ENCODE measurements at places on chromosomes 13 and 19.
A peak's percentile ranks its signal among the peaks of the same experiment; 100 is the strongest.

DNA sequence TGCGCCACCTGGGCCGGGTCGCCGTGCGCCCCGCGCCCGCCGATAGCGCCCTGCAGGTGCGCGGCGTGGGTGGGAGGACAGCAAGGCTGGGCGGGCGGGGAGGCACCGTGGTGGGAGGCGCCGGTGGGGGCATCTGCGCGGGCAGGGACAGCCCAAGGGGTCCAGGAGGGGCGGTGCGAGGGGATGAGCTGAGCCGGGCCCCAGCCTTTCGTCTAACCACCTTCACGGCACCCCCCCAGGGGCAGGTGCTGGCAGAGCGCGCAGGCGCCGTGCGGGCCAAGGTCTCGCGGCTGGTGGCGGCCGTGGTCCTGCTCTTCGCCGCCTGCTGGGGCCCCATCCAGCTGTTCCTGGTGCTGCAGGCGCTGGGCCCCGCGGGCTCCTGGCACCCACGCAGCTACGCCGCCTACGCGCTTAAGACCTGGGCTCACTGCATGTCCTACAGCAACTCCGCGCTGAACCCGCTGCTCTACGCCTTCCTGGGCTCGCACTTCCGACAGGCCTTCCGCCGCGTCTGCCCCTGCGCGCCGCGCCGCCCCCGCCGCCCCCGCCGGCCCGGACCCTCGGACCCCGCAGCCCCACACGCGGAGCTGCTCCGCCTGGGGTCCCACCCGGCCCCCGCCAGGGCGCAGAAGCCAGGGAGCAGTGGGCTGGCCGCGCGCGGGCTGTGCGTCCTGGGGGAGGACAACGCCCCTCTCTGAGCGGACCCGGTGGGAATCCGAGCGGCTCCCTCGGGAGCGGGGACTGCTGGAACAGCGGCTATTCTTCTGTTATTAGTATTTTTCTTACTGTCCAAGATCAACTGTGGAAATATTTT, 3.1 kb downstream of the KISS1R start:
- peak; percentile 53 for DNase-seq

DNA sequence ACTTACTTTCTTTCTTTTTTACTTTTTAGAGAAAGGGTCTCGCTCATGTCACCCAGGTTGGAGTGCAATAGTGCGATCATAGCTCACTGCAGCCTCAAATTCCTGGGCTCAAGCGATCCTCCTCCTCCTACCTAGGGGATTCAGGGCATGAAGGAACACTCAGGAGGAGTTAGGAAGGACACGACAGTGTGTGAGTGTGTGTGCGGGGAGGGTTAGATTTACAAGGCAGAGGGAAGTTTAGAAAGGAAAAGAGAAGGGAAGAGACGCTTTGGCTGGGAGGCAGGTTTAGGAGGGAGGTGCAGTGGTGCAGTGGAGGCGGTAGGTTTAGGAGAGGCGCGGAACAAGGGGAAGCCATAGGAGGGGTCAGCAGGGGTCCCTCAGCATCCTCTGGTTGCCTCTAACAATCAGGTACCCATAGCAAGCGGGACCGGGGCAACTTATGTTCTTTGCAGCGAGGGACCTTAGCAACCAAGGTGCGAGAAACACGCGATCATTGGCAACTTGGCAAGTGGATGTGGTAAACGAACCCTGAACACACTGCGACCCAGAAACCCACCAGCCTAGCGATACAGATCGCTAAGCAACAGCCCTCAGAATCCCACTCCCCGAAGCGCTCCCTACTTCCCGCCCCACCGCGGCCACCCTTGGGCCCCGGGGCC, 501 bp downstream of the SIRT2 start:
- DNase-seq, result no peak

- no peak for DNase-seq
Measured at GRCh38 chr13:110628477-110628793, 13.1 kb downstream of the NAXD start.

DNA sequence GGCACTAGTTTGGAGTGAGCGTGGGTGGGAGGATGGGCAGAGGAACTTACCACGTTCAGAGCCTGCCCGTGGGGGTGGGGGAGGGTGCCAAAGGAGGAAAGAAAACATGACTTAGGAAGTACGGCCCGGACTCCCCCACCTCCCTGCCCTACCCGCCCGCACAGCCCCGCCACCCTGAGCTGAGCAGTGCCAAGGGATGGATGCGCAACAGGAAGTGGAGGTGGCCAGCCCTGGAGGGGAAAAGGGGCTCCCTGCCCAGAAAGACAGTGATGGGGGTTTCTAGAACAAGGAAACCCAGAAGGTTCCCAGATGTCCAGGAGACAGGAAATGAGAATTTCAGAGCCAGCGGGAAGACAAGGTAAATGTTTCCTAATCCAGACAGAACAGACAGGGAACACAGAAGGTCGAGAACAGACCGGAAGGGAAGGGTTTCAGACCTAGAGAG, 6.3 kb downstream of the TEAD2 start:
- no peak for DNase-seq

- DNase-seq, result peak; percentile 31
Measured at GRCh38 chr19:6125571-6125989, 9.9 kb upstream of the ACSBG2 start.

DNA sequence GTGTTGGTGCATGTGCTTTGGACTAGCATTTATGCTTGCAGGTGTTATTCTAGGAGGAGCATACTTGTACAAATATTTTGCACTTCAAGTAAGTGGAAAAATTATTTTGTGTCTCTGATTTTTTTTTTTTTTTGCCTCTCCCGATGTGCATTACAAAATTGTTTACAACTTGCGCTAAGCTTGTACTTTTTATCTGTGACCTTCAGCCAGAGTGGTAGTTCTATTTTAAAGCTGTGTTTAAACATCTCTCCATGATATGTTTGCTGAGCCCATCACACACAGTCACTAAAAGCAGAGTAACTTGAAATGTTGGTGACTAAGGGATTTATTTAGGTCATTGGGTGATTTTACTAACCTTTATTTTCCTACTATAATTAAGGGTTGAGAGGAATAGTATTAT, 20.8 kb downstream of the ITM2B start:
- no peak for DNase-seq

- no peak for DNase-seq
Measured at GRCh38 chr19:5837761-5838352, 1.6 kb downstream of the FUT6 start.

DNA sequence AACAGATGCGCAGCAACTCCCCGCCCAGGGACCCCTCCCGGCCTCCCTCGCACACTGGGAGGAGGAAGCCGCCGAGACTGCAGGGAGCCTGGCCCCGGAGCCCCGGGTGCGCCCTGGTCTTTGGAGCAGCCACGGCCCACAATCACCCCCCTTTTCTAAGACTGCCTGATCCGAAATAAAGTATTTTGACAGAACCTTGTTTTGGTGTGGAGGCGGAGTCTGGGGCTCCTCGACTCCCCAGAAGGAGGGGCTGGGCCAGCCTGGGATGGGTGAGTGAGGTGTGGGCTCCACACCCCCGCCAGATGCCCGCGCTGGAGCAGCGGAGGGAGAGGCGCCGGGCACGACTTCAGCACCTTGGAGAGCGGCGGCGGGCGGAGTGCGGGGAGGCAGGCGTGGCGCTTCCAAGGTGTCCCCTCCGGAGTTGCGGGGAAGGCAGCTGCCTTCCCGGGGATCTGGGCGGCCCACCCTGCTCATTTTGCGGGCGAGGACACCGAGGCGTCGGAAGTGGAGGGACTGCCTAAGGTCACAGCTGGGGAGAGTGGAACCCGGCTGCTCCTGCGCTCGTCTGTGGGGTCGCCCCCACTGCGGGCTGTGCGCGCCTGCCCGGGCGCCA, 9.4 kb downstream of the SIRT6 start:
- DNase-seq, result peak; percentile 50

- DNase-seq, result no peak
Measured at GRCh38 chr13:84934911-84935310, 864.3 kb downstream of the SLITRK6 start.

GRCh38 chr13:100523981-100524386, 64.6 kb downstream of the GGACT start:
- DNase-seq, result no peak

GRCh38 chr19:16034180-16034579, 42.1 kb upstream of the TPM4 start:
- no peak for DNase-seq

GRCh38 chr13:33146843-33147611, 130.8 kb downstream of the KL start:
- DNase-seq, result no peak

DNA sequence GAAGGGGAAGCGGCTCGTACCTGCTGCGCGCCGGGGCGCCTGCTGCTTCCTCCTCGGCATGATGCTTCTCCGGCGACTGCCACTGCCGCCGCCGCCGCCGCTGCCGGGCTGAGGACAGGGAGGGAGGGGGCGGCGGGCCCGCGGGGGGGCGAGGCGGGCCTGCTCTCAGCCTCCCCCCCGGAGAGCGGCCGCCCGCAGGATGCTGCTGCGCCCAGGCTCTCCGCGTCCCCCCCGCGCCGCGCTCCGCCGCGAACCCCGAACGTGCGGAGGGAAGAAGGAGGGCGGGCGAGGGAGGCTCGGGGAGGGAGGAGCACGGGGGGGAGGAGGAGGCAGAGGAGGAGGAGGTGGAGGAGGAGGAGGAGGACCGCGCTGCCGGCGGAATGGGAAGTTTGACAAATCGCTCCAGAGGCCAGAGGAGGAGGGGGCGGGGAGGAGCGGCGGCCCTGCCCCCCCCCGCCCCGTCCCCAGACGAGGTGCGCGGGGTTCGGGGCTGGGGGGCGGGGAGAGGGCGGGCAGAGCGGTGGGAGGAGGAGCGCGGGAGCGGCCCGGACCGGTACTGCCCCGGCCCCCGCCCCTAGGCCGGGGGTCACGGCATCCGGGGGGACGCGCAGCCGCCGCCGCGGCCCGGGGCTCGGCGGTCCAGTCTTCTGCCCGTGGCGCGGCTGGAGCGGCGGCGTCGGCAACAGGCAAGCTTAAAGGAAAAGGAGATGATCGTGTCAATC, at the start of gene TSHZ3:
Gene TSHZ3 (minus strand): TSS at position 277 of the 722 bp plus-strand sequence. CDS start 217 bp downstream, at position 60.
- no peak for DNase-seq

- DNase-seq, result no peak
Measured at GRCh38 chr13:44629465-44630183, 53.5 kb upstream of the TSC22D1 start.

DNA sequence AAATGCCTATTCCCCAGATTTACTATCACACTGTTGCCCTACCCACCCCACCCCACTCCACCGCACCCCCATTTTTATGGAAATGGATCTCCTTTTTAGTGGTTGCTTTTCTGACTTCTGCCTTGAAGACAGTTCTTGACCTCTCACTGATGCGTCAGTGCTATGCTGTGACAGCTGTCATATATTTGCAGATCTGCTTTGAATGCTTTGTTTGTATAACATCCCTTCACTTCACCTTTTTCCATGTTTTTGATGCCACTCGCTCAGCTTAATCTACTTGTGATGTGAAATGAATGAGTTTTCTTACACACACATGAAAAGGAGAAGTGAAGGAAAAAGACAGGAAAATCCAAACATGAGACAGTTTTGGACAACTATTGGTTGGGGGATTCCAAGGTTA, 731.0 kb downstream of the SLITRK6 start:
- DNase-seq, result no peak

GRCh38 chr19:10688545-10689280, 12.5 kb upstream of the QTRT1 start:
- no peak for DNase-seq

GRCh38 chr19:16922949-16923348, 34.1 kb downstream of the F2RL3 start:
- DNase-seq, result no peak

- DNase-seq, result no peak
Measured at GRCh38 chr13:36907821-36908220, 12.2 kb downstream of the SMAD9 start.

- DNase-seq, result no peak
Measured at GRCh38 chr13:43251961-43252360, 228.6 kb downstream of the DNAJC15 start.

GRCh38 chr13:72164811-72165210, 297.8 kb upstream of the DACH1 start:
- DNase-seq, result no peak

- no peak for DNase-seq
Measured at GRCh38 chr19:48613024-48613851, 1.6 kb downstream of the FAM83E start.

GRCh38 chr13:110412132-110412914, 105.2 kb downstream of the COL4A2 start:
- DNase-seq, result peak; percentile 6

GRCh38 chr13:36706755-36707154, 32.9 kb downstream of the SERTM1 start:
- DNase-seq, result no peak

DNA sequence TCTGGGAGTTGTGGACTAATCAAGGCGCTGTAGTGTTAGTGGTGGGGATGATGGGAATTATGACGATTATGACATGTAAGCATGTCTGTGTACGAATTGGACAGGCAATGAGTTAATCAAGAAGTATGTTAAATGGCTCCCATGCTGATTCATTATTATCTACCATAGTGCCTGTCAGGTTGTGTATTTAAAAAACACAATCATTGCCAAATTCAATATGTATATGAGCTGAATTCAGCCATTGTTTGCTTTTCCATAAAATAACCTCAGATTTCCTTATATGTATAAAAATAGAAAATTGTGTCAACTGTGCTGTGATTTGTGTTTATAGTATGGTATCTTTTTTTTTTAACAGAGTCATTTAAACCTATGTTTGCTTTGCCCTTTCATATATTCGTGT, 37.1 kb downstream of the PCCA start:
- no peak for DNase-seq

- DNase-seq, result peak; percentile 14
Measured at GRCh38 chr19:32224371-32225244, 120.8 kb upstream of the ZNF507 start.

DNA sequence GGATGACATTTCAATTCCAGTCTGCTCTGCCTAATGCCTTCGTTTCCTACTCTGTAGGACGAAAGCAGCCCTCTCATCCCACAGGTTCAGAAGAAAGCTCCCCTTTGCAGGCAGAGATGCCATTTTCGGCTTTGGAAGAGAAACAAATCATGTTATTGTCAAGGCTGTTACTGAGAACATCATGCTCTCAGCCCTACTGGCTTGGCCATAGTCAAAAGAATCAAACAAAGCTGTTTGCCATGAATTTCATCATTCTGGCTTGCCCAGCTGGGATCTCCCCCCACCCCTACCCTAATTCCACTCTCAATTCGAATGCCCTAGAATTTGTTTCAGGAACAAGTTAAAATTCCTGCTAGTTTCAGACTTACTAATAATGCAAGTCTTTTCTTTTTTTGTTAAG, 162.3 kb upstream of the SERP2 start:
- DNase-seq, result no peak

DNA sequence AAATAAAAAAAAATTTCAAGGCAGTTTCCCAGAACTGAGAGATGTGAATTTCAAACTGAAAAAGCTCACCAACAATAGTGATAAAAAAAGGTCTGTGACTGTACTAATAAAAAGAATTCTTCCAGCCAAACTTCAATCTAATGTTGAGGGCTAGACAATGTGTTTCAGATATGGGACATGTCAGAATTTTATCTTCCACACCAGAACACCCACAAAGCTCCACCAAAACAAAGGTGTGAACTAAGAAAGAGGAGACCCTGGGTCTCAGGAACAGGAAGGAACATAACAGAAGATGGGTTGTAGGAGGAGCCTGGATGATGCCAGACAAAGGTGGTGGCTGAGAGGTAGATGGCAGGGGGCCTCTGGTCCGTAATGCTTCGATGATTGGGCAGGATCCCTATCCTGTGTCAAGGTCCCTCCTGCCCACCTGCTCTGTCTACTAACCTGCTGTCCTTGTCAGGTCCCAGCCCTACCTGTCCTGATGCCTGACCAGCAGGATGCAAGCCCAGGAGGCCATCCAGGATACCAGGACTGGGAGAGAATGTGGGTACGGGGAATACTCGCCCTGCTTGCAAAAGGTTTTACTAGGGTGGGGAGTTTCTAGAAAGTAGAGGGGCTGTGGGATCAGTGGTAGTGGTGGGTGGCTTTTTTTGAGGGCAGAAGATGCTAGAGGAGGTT, 4.5 kb downstream of the MZF1 start:
- no peak for DNase-seq
